ENCODE measurements at places on chromosomes 2 and 18. TPM values are rescaled to one million over a fixed set of nuclear protein-coding genes. Genes with fewer than 3 reads are reported as not detected.
A peak's percentile ranks its signal among the peaks of the same experiment; 100 is the strongest.

LOXL3 gene
- total RNA-seq: 7.8 TPM

MITD1 gene
- 21.0 TPM for total RNA-seq

XDH gene
- not detected for total RNA-seq

XIRP2 gene
- total RNA-seq: under 0.01 TPM

GRCh38 chr2:144703852-144704708, 184.2 kb upstream of the ZEB2 start:
- no peak overlapping the region for H3K27ac ChIP-seq
- no peaks in the 10 kb centered on the region for H3K36me3 ChIP-seq
- H3K27me3 ChIP-seq: no peaks in the 10 kb centered on the region
- no peaks in the 10 kb centered on the region for H3K4me1 ChIP-seq

DNA sequence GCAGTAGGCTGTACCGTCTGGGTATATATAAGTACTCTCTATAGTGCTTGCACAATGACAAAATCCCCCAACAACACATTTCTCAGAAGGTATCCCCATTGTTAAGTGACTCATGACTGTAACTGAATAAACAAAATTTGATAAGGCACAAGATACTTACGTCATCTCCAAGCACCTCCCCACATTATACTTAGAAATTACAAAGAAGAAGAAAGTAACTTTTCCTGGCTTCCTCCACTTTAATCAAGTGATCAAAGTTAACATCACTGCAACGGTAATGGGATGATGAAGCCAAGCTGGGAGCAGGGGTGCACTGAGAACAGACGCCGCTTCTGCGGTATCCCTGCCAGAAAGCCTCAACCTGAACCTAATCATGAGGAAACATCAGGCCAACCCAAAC, 9.7 kb downstream of the TNS1 start:
- no peaks in the 10 kb centered on the region for H3K27me3 ChIP-seq
- peak overlapping the region; percentile 76 for H3K27ac ChIP-seq
- H3K36me3 ChIP-seq: no peaks in the 10 kb centered on the region
- H3K4me1 ChIP-seq: peaks cover 55% of the 10 kb centered on the region
- no peak overlapping the region for H3K4me3 ChIP-seq
- DNase-seq: no peak

GRCh38 chr2:55052129-55053061, 2.1 kb upstream of the RTN4 start:
- DNase-seq: no peak
- H3K36me3 ChIP-seq: no peaks in the 10 kb centered on the region
- peak overlapping the region; percentile 99 for H3K27ac ChIP-seq
- no peaks in the 10 kb centered on the region for H3K4me1 ChIP-seq
- no peaks in the 10 kb centered on the region for H3K27me3 ChIP-seq
- H3K4me3 ChIP-seq: no peak overlapping the region

Data from sigmoid colon (tissue), 7 donors.